ENCODE measurements at places on chromosomes 2 and 18. TPM values are rescaled to one million over a fixed set of nuclear protein-coding genes. Genes with fewer than 3 reads are reported as not detected.
A peak's percentile ranks its signal among the peaks of the same experiment; 100 is the strongest.

SF3B1 gene
- 337 TPM for total RNA-seq

HOXD3 gene
- 1.5 TPM for total RNA-seq

POTEJ gene
- not detected for total RNA-seq

IL36A gene
- total RNA-seq: not detected

PRKD3 gene
- 52.4 TPM for total RNA-seq

CDKL4 gene
- 0.30 TPM for total RNA-seq

PLB1 gene
- total RNA-seq: not detected

TFPI gene
- total RNA-seq: 15.0 TPM

IL1RN gene
- 0.86 TPM for total RNA-seq

ASNSD1 gene
- total RNA-seq: 151 TPM

GIGYF2 gene
- 32.9 TPM for total RNA-seq

IL36RN gene
- not detected for total RNA-seq

DNA sequence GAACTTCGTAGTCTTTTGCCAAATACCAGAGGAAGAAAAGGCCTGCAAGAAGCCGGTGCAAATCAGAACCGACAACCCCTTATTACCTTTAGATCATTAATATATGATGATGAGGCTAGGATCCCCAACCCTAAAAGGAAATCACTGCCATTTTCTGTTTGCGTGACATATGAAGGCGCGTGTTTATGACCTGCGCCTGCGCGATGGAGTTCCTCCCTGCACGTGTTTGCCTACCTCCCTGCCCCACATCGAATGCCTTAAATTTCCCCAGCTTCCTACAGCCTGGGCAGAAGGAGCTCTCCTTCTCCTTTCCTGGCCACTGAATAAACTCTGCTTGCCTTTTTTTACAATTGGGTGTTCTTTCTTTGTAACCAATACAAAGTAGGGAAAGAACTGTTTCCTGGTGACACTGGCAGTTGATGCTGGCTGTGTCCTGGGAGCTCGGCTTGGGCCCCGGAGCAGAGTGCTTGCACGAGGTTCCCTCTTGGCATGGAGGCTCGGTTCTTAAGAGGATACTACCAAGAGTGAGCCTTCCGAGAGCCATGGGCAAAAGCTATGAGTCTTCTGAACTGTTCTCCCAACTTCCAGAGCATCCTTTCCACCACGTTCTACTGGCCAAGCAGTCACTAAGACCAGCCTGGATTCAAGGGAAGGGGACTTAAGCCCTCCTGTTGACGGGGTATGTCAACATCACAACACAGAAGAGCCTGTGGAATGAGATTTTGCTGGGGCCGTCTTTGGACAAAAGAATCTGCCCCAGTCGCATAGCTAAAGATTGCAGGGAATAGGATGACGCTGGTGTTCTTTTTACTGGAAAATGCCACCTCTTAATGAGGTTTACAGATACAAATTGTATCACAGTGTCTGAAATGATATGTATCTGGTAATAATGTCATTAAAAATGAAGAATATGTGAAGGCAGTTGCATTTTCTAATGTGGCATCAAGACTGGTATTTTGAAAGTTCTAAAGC lies 179.8 kb downstream of the SH3BP4 start:
- no peak for DNase-seq

GRCh38 chr18:10265560-10266333 lies 188.7 kb upstream of the APCDD1 start:
- no peak for DNase-seq

DNA sequence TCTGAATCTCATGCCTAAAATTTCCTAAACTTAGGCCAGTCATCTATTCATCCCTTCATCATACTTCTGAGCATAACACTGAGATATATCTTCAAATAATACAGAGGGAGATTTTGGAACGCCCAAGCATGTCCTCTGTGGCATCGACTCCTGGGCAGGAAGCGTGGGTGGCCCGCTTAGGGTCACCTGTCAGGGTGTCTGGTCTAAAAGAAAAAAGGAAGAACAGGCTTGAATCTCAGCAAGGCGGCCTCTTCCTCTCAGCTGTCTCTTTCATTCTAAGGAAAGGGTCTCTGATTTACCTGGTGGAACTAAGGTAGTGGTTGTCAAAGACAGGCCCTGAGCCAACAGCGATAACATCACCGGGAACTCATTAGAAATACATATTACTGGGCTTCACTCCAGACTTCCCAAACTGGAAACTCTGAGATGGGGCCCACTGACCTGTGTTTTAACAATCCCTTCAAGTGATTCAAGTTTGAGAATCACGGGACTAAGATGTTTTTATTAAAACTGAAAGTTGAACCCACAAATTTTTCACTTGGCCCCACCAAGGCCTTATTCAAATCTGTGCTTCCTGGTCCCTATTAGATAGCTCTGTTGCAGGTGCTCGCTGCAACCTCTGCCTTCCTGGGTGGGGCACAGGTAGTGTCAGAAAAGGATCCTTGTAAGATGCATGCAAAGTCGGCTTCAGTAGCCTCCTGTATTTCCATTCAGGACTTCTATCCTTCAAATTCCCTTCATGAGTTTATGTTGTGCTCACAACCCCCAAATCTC lies 162.3 kb upstream of the CCDC68 start:
- no peak for DNase-seq

- no peak for DNase-seq
Measured at GRCh38 chr2:82539280-82539621, 1919.8 kb downstream of the SUCLG1 start.

GRCh38 chr18:32683044-32683443 lies 89.8 kb downstream of the KLHL14 start:
- no peak for DNase-seq

- DNase-seq: no peak
Measured at GRCh38 chr2:108614659-108615058, 80.4 kb downstream of the LIMS1 start.

DNA sequence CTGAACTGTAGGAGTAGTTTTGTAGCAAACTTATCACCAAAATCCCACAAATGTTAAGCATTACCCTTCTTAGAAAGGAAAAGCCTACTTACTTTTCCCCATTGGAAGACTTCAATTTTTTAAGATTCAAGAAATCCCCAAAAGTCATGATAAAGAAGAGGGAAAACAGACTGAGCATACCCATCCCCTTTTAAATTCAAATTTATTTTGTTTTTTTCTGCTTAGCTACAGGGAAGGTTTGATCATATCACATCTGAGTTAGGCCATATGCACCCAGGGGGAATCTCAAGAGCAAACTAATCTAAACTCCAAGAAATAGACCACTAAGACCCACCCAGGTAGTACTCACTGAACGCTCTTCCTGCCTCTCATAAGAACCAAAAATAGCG lies 174.6 kb downstream of the TGIF1 start:
- no peak for DNase-seq

- DNase-seq: no peak
Measured at GRCh38 chr2:189191766-189192165, 12.2 kb upstream of the COL5A2 start.

DNA sequence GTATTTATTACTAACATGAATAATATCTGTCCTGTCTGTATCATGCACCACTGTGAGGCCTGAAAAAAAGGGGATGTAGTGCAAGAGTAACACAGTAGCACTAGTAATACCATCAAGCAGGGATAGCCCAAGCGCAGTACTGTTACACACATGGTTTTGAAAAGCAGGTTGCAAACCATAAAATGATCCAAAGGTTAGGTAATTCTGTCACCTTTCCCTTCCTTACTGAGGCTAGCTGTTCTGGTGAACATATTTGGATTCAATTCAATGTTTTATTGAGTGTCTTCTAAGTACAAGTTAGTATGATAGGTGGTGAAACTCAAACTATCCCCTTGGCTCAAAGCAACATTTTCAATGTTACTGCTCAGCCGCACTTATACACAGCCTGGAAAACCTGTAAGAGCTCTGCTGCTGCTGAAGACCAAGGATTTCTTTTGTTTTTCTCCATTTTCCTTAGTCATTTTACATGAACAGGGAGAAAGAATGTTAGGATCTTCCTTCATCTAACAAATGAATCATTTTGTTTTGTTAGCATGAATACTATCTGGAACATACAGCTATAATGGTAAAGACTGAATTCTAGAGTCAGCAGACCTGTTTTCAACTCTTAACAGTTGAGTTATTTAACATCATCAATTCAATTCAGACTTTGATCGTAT lies 102.5 kb upstream of the ITPRID2 start:
- no peak for DNase-seq

DNA sequence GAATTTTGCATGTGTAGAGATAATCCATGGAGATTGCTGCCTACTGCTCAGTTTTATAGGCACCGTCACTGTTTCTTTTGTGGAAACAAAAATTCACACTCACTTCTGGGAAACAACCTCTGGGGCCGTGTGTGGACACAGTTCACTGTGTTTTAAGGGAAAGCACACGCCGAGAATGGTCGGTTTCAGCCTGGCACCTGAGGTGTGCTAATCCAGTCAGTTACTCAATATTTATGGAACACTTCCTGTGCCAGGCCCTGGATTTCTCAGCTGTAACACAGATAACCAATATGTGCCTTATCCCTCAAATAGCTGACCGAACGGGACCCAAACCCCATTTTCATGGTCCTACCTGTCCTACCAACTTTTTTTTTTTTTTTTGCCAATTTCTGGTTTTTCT lies 179.6 kb downstream of the MGAT5 start:
- no peak for DNase-seq

GRCh38 chr2:105404736-105405135 lies 5.9 kb upstream of the FHL2 start:
- no peak for DNase-seq

GRCh38 chr2:111706481-111707001 lies 177.5 kb downstream of the ANAPC1 start:
- no peak for DNase-seq

DNA sequence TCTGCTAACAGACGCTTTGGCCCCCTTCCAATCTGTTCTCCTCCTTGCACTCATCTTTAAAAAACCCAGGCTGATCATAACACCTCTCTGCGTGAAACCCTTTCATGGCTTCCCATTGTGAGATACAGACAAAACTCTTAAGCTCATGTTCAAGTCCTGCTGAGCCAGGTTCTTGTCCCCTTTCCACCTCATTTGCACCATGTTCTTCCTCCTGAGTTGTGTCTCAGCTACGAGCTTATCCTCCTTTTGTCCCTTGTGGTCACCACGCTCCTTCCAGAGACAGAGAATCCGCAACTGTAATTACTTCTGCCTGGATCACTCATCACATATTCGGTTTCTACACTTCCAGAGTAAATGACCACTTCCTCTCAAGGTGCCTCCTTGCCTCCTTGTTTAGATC lies 238.8 kb downstream of the ACTR3 start:
- no peak for DNase-seq

GRCh38 chr2:33246432-33246831 lies 230.0 kb upstream of the RASGRP3 start:
- DNase-seq: no peak

DNA sequence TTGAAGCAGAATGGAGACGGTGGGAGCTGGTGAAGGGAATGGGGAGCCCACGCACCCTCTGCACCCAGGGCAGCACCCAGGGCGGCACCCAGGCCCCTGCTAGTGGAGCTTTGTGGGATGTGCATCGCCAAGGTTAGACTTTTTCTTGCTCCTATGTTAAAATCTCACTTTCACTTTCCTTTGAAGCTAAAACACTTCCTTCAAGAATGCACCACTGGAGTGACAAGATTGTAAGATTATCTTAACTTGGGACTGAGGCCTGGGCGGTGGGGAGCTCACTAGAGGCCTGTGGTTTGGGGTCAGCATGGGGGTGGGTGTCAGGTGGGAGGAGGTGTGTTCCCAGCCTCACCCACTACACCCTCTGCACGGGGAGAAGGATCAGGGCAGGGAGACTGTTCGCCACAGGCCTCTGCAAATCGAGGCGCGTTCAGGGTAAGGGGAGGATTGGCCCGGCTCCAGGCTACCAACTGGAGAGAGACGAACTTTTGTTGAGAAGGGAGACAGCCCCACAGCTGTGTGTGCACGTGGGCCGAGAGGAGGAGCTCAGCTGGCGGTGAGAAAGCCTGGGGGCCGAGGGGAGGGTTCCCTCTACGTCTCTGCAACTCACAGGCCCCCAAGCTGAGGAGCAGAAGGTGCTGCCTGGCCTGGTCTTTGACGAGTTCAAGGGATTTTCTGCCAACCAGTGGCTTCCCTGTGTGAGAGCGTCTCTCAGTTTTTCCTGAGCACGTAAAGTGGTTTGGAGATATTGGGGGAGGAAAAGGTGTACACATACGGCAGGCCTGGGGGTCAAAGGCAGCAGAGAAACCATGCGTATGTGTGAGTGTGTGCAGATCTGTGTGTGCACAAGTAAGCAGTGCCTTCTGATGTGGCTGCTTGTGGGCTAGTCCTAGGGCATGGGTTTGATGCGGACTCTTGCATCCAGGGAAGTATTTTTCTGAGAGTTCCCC lies 147.7 kb downstream of the KLHL29 start:
- DNase-seq: no peak

DNA sequence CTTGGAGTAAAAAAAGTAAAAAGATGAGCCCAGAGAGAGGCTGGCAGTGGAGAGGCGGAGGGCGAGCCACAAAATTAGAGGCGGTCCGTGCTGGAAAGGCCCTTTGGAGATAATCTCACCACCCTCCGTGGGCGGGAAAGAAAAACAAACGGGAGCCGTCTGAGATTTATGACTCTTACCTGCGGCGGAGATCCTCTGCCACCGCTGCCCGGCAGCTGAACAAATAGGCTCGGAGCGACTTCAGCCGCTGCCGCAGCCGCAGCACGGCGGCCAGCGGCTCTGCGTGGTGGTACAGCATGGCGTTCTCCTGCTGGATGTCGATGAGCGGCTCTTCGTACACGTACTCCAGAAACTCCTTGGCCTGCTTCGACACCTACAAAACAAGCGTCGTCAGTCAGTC lies 94.6 kb downstream of the PLEKHM3 start:
- peak; percentile 16 for DNase-seq

DNA sequence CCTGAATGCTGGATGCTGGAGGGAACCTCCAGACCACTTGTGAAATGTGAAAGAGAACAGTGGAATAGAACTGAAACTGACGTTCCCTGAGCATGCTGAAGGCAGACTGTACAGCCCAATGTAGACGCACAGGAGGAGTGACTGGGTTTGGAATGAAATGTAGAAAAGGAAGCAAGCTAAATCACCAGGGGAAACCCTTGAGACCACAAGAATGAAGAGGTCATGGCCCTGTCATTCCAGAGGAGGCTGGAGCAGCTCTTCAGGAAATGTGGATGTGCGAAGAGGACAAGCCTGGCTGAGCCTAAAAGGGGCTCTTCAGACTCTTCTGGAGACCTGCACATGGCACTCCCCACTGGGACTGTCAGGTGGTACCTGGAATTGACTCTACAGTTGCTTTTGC lies 118.5 kb upstream of the ALPP start:
- DNase-seq: peak; percentile 69

- peak; percentile 77 for DNase-seq
Measured at GRCh38 chr2:68853035-68853434, 18.2 kb downstream of the BMP10 start.

DNA sequence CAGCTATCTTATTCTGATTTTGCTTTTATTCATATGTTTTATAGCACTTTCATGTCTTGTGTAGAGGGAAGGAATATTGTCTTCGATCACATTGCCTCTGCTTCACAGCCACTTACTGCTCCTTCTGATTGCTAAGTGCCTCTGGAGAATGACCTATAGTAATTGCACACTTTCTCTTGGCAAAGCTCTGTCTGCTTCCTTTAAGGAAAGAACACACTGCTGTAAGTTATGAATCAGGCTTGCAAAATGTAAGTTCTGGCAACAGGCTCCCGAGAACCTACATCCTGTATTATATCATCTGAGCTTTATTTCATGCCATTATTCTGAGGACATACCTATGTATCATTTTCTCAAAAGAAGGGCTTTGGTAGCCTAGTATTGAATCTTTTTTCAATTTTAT lies 170.7 kb downstream of the ZNF804A start:
- DNase-seq: peak; percentile 66

Measured in MG63 (cell line).